ENCODE measurements at places on chromosomes 6 and 20.

DNA sequence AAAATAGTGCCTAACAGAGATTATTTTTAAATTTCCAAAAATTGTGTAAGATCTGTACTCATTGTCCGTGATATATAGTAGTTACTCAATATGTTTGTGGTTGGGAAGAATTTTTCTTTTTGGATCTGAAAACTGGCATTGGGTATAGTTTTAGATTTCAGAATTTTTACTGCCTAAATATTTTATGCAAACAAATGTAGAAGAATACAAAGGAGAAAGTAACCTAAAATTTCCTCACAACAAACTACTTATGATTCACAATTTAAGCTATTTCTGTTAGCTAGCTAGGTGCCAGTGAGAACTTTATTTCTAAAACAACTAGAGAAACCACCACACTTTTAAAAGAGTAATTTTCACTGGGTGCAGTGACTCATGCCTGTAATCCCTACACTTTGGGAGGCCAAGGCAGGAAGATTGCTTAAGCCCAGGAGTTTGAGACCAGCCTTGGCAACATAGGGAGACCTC is 38.8 kb downstream of the SESN1 start:
- H3K36me3 ChIP-seq: no peaks in the 10 kb centered on the region
- peaks cover 14% of the 10 kb centered on the region for H3K4me1 ChIP-seq
- DNase-seq: no peak
- H3K27ac ChIP-seq: no peak overlapping the region
- H3K4me3 ChIP-seq: no peak overlapping the region

- H3K4me3 ChIP-seq: no peak overlapping the region
- no peaks in the 10 kb centered on the region for H3K36me3 ChIP-seq
- H3K27me3 ChIP-seq: peaks cover 3% of the 10 kb centered on the region
- no peak for DNase-seq
- H3K27ac ChIP-seq: no peak overlapping the region
- H3K4me1 ChIP-seq: no peaks in the 10 kb centered on the region
Observed at GRCh38 chr6:7812623-7813022, 86.7 kb downstream of the BMP6 start.

DNA sequence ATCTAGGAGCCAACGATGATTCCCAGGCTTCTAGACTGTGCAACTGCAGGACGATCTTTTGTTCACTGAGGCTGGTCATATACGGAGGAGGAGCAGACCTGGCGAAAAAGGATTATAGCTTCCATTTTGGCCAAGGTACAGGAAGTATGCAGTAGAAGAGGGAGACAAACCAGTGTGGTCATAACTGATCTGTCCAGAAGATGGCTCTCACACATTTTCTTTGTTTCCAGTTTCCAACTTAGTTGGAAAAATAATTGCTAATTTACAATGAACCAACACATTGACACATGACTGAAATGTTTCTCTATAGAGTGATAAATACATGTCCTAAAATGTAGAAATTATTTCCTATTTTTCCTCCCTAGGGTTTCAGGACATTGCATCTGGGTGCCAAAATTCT is 364.1 kb upstream of the BTBD3 start:
- no peaks in the 10 kb centered on the region for H3K4me1 ChIP-seq
- no peak for DNase-seq
- H3K4me3 ChIP-seq: no peak overlapping the region
- no peak overlapping the region for H3K27ac ChIP-seq

- no peaks in the 10 kb centered on the region for H3K36me3 ChIP-seq
- H3K27me3 ChIP-seq: no peaks in the 10 kb centered on the region
- H3K27ac ChIP-seq: no peak overlapping the region
- DNase-seq: no peak
- H3K4me3 ChIP-seq: no peak overlapping the region
Observed at GRCh38 chr20:36281785-36282380, 24.3 kb upstream of the DLGAP4 start.

- H3K4me1 ChIP-seq: no peaks in the 10 kb centered on the region
- no peaks in the 10 kb centered on the region for H3K36me3 ChIP-seq
- H3K4me3 ChIP-seq: no peak overlapping the region
- no peaks in the 10 kb centered on the region for H3K27me3 ChIP-seq
- DNase-seq: no peak
Observed at GRCh38 chr6:56073315-56073714, 174.1 kb downstream of the COL21A1 start.

GRCh38 chr6:168866534-168866933 is 387.1 kb downstream of the THBS2 start:
- no peak overlapping the region for H3K4me3 ChIP-seq
- no peaks in the 10 kb centered on the region for H3K4me1 ChIP-seq
- no peaks in the 10 kb centered on the region for H3K27me3 ChIP-seq
- DNase-seq: no peak

DNA sequence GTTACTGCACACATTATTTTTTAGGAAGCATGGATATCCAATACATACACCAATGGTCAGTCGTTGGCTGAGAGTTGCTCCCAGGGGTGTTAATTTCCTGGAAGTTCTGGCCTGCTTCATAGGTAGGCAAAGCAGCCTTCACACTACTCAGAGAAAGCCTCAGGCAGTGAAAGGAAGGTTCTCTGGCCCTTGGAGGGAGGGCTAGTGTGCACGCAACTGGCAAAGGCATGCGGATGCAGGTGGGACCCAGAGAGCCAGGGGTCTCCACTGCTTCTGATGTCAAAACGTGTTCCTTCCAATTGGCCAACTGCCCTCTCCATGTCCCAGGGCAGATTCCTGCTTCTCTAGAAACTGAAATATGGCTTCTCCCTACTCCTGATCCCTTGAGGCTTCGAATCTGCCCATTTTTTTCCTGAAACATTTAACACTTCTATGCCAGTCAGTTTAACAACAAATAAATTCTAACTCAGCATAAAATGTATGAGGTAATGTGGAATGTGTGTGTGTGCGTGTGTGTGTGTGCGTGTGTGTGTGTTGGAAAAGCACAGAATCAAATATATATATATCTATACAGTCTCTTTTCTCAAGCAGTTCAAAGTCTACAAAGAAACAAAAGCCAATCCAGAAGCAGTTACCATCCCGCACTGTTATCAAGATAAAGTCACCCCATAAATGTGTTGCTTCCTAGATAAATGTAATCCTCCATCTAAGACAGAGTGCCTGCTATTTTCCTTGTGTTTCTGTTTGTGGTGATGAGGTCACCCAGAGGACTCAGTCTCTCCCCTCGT is 94.0 kb upstream of the HIVEP1 start:
- no peak overlapping the region for H3K27ac ChIP-seq
- H3K27me3 ChIP-seq: no peaks in the 10 kb centered on the region
- no peaks in the 10 kb centered on the region for H3K36me3 ChIP-seq
- DNase-seq: no peak

DNA sequence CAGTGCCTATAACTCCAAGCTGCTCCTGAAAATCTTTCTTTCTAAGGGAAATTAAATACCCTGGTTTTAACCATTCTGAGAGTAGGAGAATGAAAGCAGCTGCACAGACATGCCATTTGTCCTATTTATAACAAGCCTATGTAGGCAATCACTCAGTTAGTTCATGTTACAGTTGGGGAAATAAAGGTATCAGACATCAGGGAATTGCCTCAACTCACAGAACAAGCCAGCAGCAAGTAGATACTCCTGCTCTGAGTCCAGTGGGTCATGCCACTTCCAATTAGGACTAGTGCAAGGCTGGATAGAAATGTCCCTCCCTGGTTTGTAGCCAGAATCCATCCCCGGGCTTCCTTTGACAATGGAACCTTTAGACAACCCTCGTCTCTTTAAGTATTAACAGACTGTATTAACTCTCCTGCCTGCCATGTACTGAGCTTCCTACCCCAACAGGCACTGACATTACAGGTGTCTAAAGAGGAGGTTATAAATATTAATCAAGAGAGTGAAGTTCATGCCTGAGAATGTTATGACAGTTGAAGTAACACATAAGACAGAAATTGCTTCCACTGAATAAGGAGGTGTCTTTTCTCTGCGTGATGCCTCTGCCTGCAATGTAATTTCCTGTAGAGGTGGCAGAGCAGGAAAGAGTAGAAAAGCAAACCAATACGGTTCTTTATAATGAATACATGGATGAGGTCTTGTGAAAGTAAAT is 28.0 kb upstream of the MARCKS start:
- H3K4me1 ChIP-seq: no peaks in the 10 kb centered on the region
- H3K27ac ChIP-seq: no peak overlapping the region
- H3K36me3 ChIP-seq: no peaks in the 10 kb centered on the region
- H3K27me3 ChIP-seq: no peaks in the 10 kb centered on the region

DNA sequence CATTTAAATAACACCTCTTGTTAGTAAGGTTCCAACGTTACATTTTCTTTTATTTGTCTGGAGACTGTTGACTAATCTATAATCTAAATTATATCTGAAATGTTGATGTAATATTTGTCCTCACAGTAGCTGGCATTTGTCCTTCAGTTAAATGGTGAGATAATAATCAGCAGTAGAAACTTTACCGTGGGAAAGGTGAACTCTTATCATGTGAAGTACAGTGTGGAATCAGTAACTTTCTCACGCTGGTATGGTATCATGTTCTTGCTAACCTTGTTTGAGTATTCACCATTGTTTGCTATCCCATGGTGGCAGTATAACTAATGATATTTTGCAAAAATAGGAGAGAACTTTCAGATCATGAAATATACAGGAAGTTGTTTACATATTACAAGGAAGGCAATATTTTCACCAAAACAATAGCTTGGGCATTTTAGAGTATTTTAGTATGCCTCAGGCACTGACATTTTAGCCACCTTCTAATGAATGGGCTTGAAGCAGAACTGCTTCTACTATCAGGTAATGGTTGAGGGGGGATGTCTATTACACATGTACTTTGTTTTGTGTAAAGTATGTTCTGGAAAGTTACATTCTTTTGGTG is 4.8 kb downstream of the GMNN start:
- H3K27me3 ChIP-seq: no peaks in the 10 kb centered on the region
- no peak overlapping the region for H3K4me3 ChIP-seq
- H3K36me3 ChIP-seq: peaks cover 4% of the 10 kb centered on the region

- no peaks in the 10 kb centered on the region for H3K27me3 ChIP-seq
- no peak for DNase-seq
- no peak overlapping the region for H3K27ac ChIP-seq
- H3K4me1 ChIP-seq: peaks cover 8% of the 10 kb centered on the region
Observed at GRCh38 chr6:143676437-143677045, 1.2 kb upstream of the PHACTR2 start.

DNA sequence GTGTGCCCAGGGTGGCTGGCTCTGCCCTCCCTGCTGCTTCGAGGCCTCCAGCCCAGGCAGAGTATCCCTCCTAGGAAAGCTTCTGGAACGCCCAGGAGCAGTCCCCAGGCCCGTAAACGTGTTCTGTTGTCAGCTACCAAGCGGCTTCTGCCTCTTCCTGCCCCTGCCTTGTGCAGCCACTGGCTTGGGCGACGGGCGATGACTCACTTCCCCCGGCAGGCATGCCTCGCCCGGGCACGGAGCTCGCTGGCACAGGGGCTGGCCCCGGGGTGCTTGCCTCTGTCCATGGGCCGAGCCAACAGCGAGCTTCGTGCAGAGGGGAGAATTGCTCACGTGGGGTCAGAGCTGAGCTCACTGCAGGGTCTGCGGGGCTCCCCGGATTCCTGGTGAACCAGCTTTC is 86.7 kb upstream of the THBS2 start:
- H3K4me3 ChIP-seq: no peak overlapping the region
- DNase-seq: no peak
- H3K36me3 ChIP-seq: no peaks in the 10 kb centered on the region
- H3K4me1 ChIP-seq: no peaks in the 10 kb centered on the region

DNA sequence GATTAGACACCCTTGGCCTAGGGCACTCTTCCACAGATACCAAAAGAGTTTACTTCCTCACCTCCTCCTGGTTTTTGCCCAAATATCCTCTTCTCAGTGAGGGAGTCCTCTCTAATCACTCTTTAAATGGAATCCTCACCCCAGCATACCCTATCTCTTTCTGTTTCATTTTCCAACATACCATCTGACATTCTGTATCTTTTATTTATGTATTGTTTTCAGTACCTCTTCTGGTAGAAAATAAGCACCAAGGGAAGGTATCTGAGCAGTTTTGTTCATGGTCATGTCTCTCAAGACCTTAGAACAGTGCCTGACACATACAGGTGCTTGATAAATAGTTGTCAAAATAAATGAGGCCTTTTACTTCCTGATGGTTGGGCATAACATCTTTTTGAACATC is 55.1 kb downstream of the KIAA0408 start:
- H3K4me1 ChIP-seq: no peaks in the 10 kb centered on the region
- no peaks in the 10 kb centered on the region for H3K27me3 ChIP-seq
- H3K36me3 ChIP-seq: no peaks in the 10 kb centered on the region

GRCh38 chr6:124512431-124512830 is 449.8 kb upstream of the RNF217 start:
- DNase-seq: no peak
- H3K27ac ChIP-seq: no peak overlapping the region
- H3K4me3 ChIP-seq: no peak overlapping the region

DNA sequence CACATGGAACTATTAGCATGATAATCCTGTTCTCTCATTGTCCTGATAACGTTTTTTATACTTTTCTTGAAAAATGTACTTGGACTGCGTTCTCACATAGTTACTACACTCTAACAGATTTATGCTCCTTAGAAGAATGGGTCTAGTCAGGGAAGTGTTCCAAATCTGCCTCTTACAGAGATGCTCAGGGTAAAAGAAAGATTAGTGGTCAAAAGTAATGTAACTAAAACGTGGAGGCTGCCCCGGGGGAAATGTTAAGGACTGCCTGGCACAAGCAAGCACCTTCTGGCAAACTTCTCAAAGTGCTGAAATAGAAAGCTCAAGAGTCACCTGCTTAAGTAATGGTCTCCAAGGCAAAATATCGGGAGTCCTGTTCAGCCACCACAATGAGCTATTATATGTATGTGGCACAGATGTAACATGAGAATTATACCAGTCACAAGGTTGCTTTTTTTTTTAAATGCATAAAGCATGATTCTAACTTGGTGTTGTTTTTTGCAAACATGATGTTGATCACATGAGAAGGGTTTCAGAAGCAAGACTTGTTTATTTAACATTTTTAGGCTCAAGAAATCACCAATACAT is 244.5 kb upstream of the JARID2 start:
- DNase-seq: no peak
- no peak overlapping the region for H3K4me3 ChIP-seq
- H3K27ac ChIP-seq: no peak overlapping the region
- no peaks in the 10 kb centered on the region for H3K27me3 ChIP-seq

GRCh38 chr6:150865406-150866146 is at the start of gene MTHFD1L:
MTHFD1L (plus strand) TSS chr6:150865702; CDS start chr6:150865823, 121 bp downstream.
- peak; percentile 48 for DNase-seq
- H3K27ac ChIP-seq: peak within 1 kb of the TSS; percentile 61
- H3K4me3 ChIP-seq: peak within 1 kb of the TSS; percentile 72
- no peaks in the 10 kb centered on the region for H3K27me3 ChIP-seq
- peaks cover 3% of the 10 kb centered on the region for H3K36me3 ChIP-seq
- peaks cover 5% of the 10 kb centered on the region for H3K4me1 ChIP-seq

- H3K27ac ChIP-seq: no peak overlapping the region
- no peaks in the 10 kb centered on the region for H3K27me3 ChIP-seq
Observed at GRCh38 chr6:151436802-151437201, 15.1 kb downstream of the RMND1 start.
